ENCODE measurements at places on chromosomes 11 and 22.

DNA sequence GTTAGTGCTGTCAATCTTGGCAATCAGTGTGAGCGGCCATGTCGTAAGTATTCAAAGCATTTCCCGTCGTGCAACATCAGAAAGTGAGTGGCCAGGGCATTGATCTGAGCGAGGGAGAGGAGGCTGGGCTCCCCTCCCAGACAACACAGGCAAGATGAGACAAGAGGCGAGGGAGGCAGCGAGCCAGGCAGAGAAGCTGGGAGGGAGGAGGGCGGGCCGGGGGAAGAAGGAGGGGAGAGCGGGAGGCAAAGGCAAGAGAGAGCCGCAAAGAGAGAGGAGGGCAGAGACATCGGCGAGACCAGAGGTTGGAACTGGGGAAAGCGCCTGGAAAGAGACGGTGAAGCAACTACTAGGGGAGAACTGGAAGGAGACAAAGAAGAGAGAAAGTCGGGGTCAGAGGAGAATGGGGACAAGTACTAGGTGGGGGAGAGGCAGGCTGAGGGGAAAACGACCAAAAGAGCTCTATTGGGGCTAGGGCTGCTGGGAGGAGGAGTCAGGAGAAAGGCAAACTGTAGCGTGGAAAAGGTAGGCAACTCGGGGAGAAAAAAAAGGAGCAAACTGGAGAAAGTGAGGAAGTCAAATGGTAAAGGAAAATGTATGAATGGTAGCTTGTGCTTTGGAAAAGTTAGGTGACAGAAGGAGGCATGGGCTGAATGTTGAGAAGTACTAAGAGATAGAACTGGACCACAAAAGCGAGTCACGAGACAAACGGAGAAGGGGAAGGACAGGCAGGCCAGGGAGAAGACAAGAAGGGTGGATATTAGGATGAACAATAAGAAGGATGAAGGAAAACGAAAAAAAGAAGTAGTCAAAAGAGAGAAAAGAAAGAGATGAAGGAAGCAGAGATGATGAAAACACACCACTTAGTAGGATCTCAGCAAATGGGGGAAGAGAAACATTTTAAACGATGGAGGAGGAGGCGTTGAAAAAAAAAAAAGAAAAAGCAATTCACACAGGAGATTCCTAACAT, 130.5 kb upstream of the C11orf58 start:
- DNase-seq = peak; percentile 38

DNA sequence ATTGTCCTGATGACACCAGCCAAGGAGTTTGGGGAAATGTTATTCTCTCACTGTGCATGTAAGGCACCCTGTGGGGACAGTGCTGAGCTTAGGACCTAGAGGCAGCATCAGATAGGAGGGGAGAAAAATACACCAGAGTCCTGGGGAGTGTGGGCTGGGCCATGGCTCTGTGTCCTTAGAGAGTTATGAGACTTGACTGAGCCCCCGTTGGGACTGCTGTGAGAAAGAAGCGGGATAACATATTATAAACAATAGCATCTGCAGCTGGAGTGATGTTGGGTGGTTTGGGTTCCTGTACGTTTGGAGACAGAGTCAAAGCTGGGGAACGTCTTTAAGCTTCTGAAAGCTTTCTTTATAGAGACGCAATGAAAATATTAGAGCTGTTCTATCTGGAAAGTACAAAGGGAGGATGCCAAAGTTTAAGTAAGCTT, 90.9 kb upstream of the CRTAM start:
- no peak for DNase-seq

DNA sequence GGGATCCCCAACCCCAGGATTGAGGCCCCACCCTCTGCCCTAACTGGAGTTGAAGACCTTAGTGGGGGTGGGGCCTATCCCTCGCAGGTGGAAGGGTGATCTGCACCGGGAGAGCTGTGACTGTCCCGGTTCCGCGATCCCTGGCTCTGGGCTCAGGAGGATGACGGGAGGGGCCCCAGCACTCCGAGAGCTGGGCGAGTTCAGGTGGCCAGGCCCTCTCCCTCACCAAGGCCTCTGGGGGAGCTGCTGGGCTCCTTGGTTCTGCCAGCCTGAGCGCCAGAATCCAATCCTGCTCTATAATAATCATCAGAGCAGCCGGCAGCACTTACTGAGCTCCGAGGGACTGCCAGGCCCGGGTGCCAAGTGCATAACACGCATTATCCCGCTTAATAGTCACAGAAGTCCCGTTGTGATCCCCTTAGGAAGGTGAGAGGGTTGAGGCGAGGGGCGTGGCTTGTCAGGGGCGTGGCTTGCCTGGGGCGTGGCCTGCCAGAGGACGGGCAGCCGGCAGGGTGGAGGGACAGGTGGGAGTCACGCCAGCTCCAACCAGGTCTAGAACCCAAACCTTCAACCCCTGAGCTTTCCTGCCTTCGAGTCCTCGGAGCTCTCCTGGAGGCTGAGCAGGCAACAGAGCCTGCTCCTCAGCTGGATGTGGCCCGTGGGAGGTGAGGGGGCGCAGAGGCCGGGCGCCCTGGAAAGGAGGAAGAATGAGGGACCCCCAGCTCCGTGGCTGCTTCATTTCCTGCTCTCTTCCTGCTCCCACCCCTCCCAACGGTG, 7.3 kb upstream of the SYT7 start:
- peak; percentile 76 for DNase-seq

- DNase-seq = no peak
Observed at GRCh38 chr22:17035246-17035645, 27.2 kb upstream of the GAB4 start.

DNA sequence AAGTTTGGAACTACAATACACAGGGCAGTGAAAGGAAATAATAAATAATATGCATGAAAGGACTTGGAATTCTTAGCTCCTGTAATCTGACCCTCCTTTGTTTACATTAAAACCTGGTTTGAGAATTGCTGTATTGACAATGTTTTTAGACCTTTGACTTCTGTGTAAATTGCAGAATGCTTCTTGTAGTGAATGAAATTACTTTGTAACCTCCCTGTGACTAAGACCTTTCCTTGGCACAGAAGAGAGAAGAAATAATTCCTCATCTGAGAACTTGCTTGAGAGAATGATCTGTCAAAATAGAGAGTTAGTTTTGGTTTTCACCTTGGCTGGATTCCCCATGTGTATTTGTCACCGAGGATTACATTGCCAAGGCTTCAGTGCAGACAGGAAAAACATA, 640.0 kb upstream of the ANO5 start:
- DNase-seq = no peak

DNA sequence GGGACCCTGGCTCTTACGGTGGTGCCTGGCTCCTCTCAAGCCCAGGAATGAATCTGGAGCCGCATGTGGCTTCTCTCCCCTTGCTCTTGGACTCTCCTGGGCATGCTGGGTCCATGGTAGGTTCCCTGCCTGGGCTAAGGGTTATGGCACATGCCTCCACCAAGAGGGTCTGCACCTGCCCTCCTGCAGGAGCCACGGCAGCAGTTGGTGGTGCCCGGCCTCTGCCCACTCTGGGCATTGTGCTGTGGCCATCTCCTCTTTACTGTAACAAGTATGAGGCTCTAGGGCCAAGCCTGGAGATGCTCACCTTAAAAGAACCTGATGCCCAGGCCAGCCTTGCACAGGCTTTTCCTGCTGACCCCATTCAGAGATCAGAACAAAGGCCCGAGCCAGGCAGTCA, 104.0 kb upstream of the PITPNB start:
- DNase-seq = no peak

- DNase-seq = no peak
Observed at GRCh38 chr22:21080435-21081137, 34.8 kb downstream of the LRRC74B start.

- no peak for DNase-seq
Observed at GRCh38 chr11:21930408-21930807, 262.5 kb upstream of the ANO5 start.

- DNase-seq = no peak
Observed at GRCh38 chr11:77151804-77152509, 23.9 kb downstream of the MYO7A start.

DNA sequence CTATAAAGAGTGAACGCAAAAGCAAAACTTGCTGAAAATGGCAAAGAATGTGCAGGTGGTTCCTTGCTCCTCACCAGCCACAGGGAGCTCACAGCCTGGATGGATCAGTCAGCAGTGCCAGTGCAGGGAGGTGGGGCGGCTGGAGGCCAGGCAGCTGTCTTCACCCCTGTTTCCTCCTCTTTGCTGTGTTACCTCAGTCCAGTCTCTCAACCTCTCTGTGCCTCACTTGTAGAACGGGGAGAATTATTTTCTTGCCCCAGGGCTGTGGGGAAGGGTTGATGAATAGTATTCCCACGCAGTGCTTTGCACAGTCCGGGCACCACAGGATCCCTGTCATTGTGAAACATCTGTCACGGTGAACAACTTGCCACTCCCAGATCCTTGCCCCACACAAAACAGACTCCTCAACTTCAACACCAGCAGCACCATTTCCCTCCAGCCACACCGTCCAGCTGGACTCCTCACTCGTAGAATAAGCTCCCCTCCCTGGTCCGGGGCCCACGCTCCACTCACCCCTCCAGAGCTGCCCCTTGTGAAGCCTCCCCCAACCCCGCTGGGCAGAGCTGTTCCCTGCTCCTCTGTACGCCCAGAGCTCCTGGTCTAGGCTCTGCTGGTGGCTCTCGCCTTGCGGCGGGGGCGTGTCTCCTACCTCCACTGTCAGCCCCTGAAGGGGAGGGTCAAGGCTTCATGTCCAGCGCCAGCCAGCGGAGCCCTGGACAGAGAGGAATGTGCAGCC, 27.7 kb downstream of the MPPED1 start:
- no peak for DNase-seq

DNA sequence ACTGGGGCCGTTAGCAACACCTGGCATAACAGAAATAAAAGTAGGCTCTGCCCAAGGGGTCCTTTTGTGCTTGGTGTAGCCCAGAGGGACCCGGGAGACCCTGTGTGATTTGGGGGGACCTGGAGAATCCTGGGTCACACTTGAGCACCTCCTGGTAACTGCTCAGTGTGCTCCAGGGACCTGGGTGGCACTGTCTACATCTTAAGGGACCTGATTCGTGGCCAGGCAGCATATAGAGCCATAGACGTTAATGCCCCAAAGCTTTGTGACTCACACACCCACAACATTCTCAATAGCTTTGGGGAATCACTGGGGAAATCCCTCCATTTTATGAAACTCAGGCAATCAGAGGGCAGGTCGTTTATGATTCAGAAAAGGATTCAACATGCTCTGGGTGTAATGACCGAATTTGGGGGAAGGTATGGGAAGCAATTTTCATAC, 3.6 kb upstream of the IGF2 start:
- no peak for DNase-seq

- DNase-seq = no peak
Observed at GRCh38 chr22:32735526-32735925, 66.0 kb upstream of the TIMP3 start.

DNA sequence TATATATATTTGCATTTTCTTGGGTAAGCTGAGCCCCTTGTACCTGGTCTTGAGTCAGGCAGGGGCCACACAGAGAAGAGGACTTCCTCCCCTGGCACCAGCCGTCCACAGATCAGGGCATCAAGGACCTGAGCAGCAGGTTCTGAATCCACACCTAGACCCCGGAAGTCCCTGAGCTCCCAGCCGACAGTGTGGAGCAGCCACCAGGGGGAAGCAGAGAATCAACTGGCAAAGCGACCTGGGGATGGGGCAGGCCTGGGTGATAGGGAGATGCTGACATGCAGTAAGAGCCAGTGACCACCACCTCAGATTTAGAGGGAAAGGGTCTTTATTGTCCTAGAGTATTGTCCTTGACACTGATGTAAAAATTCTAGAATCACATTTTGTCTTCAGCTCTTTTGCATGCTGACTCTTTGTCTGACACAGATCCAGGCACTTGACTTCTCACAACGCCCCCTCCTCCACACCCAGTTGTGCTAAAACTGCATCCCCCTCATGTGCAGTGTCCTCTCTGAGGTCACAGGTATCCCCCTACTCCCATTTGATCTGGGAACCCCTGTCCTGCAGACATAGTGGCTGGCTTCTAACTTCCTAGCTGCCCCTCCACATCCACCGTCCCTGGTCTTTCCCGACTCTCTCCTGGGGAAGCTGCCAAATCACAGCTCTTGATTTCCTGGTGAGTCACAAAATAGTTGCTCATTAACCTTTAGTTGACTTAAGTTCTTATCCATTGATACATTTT, 109.3 kb downstream of the GGTLC2 start:
- peak; percentile 80 for DNase-seq

DNA sequence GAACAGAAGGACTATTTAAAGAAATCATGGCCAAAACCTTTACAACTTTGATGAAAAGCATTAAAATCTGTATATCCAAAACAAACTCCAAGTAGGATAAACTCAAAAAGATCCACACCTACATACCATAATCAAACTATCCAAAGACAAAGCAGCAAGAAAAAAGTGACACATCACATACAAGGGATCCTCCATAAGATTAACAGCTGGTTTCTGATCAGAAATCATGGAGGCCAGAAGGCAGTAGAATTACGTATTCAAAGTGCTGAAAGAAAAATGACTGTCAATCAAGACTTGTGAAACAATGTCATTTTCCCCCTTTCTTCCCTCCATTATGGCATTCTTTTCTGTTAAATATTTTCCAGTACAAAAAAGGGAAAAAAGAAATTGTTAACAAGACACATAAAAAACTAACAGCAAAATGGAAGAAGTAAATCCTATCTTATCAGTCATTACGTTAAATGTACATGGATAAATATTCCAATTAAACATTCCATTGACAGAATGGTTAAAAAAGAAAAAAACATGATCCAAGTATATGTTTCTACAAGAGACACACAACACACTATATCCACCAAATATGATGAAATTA, 34.2 kb upstream of the ARHGAP32 start:
- DNase-seq = no peak

DNA sequence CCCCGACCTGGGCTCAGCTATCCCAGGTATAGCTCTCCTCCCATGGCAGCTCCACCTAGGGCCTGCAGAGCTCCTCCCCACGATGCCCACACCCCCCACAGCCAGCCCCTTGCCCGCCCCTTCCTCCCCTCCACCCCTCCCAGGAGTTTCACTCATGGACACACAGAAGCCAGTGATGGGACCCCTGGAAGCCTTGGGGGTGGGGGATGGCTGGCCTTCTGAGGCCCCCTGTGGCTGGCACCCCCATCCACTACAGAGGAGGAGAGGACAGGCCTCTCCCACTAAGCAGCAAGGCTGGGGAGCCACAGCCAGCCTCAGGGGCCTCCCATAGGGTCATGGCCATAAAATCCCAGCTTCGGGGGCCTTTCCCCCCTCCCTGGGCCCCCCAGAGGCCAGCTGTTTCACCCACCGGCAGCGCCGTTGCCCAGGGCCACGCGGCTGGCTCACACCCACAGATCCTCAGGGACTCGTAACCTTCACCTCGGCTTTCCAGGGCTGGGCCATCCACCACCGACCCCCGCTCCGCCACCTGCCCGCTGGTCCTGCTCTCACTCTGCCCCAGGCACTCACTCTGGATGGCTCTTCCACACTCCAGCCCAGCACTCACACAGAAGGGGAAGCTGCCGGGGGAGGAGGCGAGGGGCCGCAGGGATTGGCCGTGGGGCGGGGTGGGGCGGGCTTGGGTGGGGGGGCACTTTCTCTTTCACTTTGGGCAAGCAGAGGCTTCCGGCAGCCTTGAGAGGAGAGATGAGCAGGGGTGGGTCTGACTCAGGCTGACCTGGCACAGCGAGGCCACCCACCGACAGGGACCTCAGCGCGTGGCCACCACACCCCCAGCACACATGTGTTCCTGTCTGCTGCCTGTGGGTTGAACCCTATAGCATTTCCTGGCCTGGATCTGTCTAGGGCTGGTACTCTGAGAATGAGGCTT, 2.2 kb downstream of the SLC25A22 start:
- DNase-seq = peak; percentile 78

- no peak for DNase-seq
Observed at GRCh38 chr11:7060868-7061267, 27.9 kb upstream of the RBMXL2 start.

Data from D341Med (cell line).